Urinary bladder (tissue), 4 donors: ENCODE measurements at places on chromosomes 11 and 22. TPM values are rescaled to one million over a fixed set of nuclear protein-coding genes. Genes with fewer than 3 reads are reported as not detected.

PDE2A gene
- total RNA-seq, result 18.6 TPM

SEPTIN5 gene
- total RNA-seq, result 25.6 TPM

DAGLA gene
- 1.8 TPM for total RNA-seq

DNA sequence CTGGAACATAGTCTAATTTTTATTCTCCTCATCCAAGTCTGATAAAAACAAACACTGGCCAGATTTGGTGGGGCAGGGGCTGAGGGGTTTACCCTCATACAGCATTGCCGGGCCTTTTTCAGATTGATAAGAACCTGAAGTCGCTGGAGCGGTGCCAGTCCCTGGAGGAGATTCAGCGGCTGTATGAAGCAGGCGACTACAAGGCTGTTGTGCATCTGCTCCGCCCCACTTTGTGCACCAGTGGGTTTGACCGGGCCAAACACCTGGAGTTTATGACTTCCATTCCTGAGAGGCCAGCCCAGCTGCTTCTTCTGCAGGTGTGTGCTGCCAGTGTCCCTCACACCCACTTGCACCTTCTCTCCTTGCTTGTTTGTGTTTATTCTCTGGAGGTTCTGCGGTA, 55.8 kb downstream of the CABIN1 start:
- DNase-seq, result no peak

DNA sequence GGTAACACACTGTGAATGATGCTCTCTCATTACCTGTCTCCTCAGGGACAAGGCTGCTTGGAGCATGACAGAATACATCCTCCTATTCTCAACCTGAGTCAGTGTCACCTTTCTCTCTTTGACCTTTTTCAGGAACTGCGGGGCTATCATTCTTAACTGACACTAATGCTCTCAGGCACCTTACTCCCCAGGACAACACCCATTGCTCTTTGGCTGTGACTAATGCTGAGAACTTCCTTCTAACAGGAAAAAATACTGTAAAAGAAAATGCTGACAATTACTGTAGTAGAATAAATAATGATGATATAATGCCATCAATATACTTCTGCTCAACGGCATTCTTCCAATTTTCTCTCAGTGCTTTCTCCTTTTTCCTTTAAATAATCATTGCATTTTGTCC, 2082.7 kb upstream of the RAG2 start:
- DNase-seq, result no peak

DNA sequence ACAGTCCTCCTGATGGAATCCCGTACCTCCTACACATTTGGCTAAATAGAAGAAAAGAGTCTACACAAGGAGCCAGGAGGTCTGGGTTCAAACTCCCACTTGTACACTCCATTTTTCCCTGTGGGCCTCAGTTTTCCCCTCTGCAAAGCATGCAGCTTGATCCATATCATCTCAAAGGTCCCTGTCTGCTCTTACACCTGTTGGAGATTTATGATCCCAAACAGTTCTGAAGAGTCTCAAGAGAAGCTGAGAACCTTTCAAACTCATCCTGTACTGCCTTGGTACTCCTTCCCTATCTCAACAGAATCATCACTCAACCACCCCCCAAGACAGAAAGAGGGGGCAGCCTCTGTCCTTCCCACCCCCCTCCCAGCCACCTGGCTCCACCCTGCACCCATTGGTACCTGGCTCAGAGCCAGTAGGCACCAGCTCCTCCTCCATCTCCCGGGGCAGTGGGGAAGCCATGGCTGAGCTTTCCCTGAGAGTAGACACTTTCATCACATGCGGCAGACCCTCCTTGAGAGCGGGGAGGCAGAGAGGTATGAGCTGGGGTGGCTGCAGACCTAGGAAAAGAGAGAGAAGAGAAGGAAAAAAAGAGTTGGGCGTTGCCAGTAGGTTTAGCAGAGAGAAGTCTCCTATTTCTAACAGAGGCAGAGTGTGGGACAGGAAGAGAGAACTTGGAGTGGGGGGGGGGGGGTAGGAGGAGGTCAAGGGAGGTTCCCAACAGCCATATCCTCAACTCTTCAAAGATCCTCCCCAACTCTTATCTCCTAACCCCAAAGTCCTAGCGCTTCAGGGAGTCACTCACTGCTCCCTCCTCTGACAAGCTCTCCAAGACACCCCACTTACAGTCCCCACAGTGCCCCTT, 3.1 kb downstream of the TNKS1BP1 start:
- no peak for DNase-seq
